ENCODE measurements at places on chromosomes 1 and 21.

DNA sequence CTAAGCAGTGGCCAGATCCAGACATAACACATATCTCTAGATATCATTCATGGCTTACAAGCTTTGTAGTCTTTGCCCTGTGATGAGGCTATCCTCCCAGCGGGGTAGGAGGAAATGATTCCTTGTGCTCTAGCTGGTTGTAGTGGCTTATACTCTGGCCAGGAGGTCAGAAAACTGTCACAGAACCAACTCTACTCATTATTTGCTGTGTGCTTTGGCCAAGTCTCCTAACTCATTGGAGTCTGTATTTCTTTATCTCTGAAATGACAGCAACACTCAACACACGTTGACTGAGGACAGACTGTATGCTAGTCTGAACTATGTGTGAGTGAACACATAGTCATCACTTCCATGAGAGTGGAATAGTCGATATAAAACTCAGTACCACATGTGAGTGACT lies 116.7 kb upstream of the F3 start:
- DNase-seq, result no peak

- DNase-seq, result no peak
Measured at GRCh38 chr21:42523941-42524340, 10.3 kb downstream of the SLC37A1 start.

DNA sequence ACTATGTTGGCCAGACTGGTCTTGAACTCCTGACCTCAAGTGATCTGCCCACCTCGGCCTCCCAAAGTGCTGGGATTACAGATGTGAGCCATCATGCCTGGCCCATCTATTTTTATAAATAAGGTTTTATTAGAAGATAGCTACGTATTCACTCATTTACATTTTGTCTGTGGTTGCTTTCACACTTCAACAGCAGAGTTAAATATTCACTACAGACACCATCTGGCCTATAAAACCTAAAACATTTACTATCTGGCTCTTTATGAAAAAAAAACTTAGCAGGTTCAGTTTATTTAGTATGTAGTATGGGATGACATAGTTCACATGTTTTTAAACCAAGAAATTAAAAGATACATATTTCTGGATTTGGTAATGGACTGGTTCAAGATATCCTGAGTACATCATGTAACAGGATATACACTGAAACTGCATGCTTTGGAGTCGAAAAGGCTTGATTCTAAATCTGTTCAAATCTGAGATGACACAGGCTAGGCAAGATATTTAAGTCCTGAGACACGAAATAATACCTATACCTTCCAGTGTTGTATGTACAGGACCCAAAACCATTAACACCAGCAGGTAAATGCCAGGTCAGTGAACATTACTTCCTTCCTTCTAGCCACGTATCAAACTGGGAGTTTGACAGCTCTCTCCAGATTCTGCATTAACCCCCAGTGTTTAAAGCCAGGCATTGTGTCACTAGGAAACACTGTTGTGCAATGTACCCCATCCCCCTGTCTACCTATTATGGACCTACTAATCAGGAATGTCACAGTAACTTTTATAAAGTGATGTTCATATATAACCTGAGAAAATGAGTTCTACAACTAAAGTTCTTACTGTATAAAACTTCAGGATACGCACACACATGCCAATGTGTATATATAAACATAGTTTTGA lies 54.3 kb upstream of the SDC3 start:
- no peak for DNase-seq

GRCh38 chr1:179742291-179742690 lies 800 bp upstream of the FAM163A start:
- no peak for DNase-seq

DNA sequence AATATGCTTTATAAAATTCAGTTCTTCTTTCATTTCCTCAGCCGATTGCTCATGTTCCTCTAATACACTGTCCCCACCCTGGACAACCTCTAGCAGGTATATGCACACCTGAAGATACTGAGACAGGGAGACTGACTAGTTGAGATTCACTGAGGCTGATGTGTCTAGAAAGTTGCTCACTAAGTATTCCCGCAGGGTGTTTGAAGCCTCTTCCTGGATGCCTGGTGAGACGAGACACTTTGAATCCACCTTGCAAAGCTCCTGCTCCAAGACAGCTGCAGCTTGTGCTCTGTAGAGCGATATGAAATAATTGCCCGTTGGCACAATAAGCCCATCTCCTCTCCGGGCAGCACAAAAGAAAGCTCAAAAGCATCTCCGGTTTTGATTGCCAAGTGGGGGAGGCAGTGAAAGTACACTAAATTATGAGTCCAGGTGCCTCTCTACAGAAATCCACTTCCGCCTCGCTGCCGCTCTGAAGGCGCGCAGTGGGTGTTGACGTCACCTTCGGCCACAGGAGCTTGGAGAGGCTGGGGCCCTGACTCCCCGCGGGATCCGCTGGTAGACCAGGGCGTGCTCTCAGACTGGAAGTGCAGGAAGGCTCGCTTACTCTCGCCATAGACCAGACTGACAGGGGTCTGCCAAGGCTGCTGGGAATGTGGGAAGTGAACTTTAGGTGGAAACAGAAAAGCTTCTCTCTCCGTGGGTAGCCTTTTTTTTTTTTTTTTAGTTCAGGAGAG lies 46.3 kb downstream of the GPA33 start:
- DNase-seq, result peak; percentile 27

GRCh38 chr1:203144661-203145060 lies 17.1 kb downstream of the ADORA1 start:
- no peak for DNase-seq

DNA sequence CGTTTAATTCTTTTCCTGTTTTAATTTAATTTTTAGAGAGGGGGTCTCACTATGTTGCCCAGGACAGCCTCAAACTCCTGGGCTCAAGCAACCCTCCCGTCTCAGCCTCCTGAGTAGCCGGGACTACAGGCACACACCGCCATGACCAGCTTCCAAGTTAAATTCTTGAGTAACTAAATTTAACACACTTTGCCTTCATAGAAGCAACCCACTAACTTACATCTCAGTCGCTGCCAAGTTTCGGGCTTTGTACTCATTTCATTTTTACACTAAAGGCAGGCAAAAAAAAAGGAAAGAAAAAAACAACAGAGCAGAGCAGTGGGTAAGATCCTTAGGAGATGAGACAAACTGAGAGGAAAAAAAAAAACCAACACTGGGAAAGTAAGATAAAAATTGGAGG lies 3.5 kb downstream of the TIAM1 start:
- no peak for DNase-seq

DNA sequence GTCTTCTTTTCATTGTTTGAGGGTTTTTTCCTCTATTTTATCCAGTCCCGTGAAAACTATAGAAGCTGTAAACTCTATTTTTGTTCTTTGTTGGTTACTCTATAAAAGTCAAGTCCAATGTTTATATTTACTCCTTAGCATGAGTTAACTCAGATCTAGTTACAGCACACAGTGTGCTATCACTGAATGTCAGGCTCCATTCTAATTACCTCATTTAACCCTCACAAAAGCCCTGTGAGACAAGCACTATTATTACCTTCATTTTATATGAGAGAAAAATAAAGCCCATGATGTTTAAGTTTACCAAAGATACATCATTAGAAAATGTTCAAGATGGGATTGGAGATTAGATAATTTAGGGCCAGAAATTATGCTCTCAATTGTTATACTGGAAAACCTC lies 251.4 kb upstream of the SNX7 start:
- no peak for DNase-seq

Measured in stimulated activated CD8-positive, alpha-beta memory T cell treated with anti-CD3 and anti-CD28 coated beads, Interleukin-15, amount 100 ng/mL, for 1 hour (primary cell).